ENCODE measurements at places on chromosomes 3 and 15. TPM values are rescaled to one million over a fixed set of nuclear protein-coding genes. Genes with fewer than 3 reads are reported as not detected.

DNA sequence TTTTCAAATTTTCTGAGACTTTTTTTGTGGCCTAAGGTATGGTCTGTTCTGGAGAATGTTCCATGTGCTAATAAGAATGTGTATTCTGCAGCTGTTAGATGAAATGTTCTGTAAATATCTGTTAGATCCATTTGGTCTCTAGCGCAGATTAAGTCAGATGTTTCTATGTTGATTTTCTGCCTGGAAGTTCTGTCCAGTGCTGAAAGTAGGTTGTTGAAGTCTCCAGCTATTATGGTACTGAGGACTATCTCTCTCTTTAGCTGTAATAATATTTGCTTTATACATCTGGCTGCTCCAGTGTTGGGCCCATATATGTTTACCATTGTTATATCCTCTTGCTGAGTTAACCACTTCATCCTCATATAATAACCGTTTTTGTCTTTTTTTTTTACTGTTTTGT lies 13.2 kb upstream of the TUBGCP5 start:
- no peak overlapping the region for H3K4me3 ChIP-seq
- H3K36me3 ChIP-seq, result no peaks in the 10 kb centered on the region
- no peak overlapping the region for H3K27ac ChIP-seq
- H3K4me1 ChIP-seq, result no peaks in the 10 kb centered on the region
- no peaks in the 10 kb centered on the region for H3K27me3 ChIP-seq

GRCh38 chr15:50109076-50109987 lies 9.7 kb downstream of the ATP8B4 start:
- no peak overlapping the region for H3K27ac ChIP-seq
- no peak overlapping the region for H3K4me3 ChIP-seq
- H3K27me3 ChIP-seq, result no peaks in the 10 kb centered on the region
- DNase-seq, result no peak
- no peaks in the 10 kb centered on the region for H3K36me3 ChIP-seq

DNA sequence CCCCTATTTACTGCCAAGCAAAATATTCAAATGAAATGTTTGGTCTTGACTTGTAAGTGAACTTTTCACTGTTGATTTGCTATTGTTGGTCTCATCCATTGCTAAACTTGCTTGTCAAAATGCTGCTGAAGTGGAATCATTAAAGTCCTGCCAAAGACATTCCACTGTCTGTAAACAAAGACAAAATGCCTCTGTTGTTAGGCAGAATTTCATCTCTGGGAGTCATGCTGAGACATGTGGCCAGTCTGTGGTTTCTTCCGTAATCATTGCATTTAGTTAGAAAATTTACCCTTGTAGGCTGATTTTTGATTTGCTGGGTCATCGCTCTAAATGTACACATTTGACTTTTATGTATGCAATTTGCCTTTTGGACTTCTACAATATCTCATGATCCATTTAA lies 577.7 kb downstream of the MECOM start:
- no peak overlapping the region for H3K27ac ChIP-seq
- no peak for DNase-seq
- no peak overlapping the region for H3K4me3 ChIP-seq
- H3K4me1 ChIP-seq, result no peaks in the 10 kb centered on the region

DNA sequence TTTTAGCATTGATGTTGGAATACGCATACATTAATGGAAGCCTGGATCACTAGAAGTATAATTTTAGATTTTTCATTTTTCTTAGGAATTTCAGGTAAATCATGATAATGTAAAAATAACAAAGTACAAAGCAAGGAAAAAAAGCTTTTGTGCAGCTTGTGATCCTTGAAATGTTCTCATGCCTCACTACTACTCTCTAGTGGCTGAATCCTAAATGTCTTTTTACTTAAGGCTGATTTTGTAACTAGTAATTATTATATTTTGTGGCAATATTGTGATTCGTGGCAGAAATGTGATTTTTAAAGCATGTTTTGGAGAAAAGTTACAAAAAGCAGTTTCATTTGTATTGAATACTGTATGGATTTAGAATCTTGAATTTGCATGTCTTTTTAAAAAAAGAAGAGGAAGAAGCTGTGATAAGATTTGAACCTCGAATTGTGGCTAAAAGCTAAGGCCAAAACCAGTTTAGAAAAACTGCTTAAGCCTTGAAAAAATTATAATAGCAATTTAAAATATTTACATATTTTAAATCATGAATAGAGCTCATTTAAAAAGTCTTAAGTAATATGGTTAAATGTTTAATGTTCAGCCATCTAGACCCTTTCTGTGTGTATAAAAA lies 39.0 kb downstream of the U2SURP start:
- no peak for DNase-seq
- H3K27ac ChIP-seq, result no peak overlapping the region
- no peak overlapping the region for H3K4me3 ChIP-seq

GRCh38 chr15:64151727-64152506 lies at the start of gene SNX22:
SNX22 (plus strand) TSS chr15:64151731; CDS start chr15:64151776, 45 bp downstream.
- no peak within 1 kb of the TSS for H3K27ac ChIP-seq
- peak within 1 kb of the TSS; percentile 34 for H3K4me3 ChIP-seq
- peaks cover 21% of the 10 kb centered on the region for H3K36me3 ChIP-seq
- H3K27me3 ChIP-seq, result peaks cover 14% of the 10 kb centered on the region

GRCh38 chr3:52310861-52311575 lies 5.1 kb upstream of the DNAH1 start:
- no peak overlapping the region for H3K4me3 ChIP-seq
- H3K27ac ChIP-seq, result peak overlapping the region; percentile 0
- no peaks in the 10 kb centered on the region for H3K36me3 ChIP-seq
- H3K27me3 ChIP-seq, result no peaks in the 10 kb centered on the region

- H3K27me3 ChIP-seq, result no peaks in the 10 kb centered on the region
- no peaks in the 10 kb centered on the region for H3K36me3 ChIP-seq
- H3K4me1 ChIP-seq, result peaks cover 4% of the 10 kb centered on the region
- DNase-seq, result no peak
- no peak overlapping the region for H3K27ac ChIP-seq
These were observed 4.1 kb upstream of the CLPX start for GRCh38 chr15:65189102-65189740.

DNA sequence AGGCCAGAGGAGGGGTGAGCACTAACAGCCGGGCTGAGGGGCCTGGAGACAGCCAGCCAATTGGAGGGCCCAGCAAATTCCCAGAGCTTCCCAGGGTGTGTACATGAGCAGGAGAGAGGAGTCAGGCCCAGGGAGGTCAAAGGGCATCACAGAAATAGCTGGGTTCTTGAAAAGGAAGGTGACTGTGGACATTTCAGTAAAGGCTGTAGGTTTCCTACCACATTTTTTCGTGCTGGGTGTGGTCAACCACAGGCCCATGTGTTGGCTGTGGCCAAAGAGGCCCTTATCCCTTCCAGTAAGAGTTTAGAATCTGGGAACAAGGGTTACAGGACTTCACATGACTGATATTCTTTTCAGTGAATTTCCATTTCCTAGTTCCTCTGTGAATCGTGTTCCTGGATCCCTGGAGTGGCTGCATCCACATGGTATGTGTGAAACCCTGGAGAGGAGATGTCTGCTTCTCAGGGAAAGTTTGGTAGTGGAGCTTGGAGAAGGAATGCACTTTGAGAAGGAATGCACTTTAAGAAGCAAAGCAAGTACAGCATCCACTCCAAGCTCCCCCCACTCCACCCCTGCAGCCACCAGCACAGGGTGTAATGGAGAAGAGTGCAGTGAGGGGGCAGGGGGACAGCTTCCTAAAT lies 73.2 kb upstream of the HEG1 start:
- no peak overlapping the region for H3K27ac ChIP-seq
- H3K27me3 ChIP-seq, result no peaks in the 10 kb centered on the region
- peaks cover 16% of the 10 kb centered on the region for H3K4me1 ChIP-seq
- no peak overlapping the region for H3K4me3 ChIP-seq
- no peaks in the 10 kb centered on the region for H3K36me3 ChIP-seq

The LRTM1 gene
- not detected for total RNA-seq

The NEO1 gene
- total RNA-seq, result 9.1 TPM

The CLDN18 gene
- total RNA-seq, result not detected

The GP9 gene
- total RNA-seq, result not detected

The TTC14 gene
- total RNA-seq, result 43.0 TPM

Measured in CD8-positive, alpha-beta memory T cell (primary cell).